Left lobe of liver (tissue), 2 donors: ENCODE measurements at places on chromosomes 6 and 20. TPM values are rescaled to one million over a fixed set of nuclear protein-coding genes. Genes with fewer than 3 reads are reported as not detected.

DNA sequence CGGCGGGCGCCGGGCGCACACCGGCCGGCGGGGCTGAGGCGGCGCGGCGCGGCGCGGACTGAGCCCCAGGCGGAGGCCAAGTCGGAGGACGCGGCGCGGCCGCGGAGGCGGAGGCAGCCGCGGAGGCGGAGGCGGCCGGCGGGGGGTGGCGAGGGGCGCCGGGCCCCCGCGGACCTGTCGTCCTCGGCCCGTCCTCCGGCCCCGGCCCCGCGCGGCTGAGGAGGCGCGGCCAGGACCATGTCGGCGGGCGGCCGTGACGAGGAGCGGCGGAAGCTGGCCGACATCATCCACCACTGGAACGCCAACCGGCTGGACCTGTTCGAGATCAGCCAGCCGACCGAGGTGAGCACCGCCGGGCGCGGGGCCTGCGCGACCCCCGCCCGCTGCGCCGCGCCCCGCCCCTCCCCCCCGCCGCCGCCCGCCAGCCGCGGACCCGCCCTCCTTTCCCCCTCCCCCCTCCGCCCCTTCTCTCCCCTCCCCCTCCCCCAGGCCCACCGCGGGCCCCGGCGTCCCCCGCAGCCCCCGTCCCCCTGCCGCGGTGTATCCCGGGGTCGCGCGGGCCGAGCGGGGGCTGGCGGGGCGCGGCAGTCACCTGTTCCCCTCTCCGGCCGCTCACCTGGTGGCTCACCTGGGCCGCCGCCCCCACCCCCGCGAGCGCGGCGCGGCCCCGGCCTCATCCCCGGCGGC is at the start of gene AFDN:
AFDN (plus strand) TSS at position 16 of the 687 bp plus-strand sequence; CDS start at position 238, 222 bp downstream.
- peak; percentile 56 for DNase-seq

Gene SLCO4A1
- 1.7 TPM for total RNA-seq

DNA sequence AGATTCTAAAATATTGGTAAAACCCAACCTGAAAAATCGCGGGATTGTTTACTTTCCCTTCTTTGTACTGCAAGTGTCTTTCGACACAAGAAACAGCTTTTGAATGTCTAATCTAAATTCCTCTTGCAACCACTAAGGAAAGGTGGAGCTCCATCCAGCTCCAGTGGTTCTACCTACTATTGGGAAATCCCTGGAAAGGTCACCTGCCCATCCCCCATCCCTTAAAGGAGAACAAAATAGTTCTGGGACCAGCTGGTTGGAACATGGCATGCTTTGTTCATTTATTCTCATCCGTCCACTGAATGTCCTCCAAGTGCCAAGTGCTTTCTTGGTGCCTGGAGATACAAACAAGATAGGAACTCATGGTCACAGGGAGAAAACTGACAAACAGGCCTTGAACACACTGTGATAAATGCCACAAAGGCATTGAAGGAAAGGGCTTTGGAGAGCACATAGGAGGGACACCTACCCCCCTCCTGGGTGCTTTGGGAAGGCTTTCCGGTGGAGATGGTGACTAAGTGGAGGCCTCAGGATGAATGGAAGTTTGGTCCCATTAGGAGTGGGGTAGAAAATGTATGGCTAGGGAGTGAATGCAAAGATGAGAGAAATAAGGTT is 2.3 kb upstream of the CITED2 start:
- DNase-seq: peak; percentile 79

Gene STXBP5
- total RNA-seq: 3.7 TPM

- DNase-seq: no peak
Observed at GRCh38 chr6:81683912-81684311, 68.6 kb downstream of the TENT5A start.

Gene LY6G5B
- 4.0 TPM for total RNA-seq

GRCh38 chr6:111657146-111657545 is 51.5 kb upstream of the TRAF3IP2 start:
- no peak for DNase-seq

Gene VWA7
- 2.3 TPM for total RNA-seq

DNA sequence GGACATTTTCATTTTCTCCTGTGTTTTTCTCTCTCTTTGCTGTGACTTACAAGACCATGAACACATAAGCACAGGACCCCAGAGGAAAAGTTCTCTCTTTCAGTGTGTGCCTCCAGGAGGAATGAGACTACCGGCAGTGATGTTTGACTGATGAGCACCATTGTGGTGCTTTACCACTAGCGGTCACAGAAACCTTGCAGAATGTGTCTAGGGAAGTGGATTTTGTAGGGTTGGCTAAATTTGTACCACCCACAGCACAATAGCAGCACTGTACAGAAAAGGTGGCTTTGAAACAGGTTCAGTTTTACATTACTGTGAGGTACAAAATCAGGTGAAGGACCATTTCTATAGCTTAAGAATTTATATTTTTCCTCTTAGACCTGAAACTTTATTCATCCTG is 301.9 kb upstream of the SUPT3H start:
- no peak for DNase-seq

DNA sequence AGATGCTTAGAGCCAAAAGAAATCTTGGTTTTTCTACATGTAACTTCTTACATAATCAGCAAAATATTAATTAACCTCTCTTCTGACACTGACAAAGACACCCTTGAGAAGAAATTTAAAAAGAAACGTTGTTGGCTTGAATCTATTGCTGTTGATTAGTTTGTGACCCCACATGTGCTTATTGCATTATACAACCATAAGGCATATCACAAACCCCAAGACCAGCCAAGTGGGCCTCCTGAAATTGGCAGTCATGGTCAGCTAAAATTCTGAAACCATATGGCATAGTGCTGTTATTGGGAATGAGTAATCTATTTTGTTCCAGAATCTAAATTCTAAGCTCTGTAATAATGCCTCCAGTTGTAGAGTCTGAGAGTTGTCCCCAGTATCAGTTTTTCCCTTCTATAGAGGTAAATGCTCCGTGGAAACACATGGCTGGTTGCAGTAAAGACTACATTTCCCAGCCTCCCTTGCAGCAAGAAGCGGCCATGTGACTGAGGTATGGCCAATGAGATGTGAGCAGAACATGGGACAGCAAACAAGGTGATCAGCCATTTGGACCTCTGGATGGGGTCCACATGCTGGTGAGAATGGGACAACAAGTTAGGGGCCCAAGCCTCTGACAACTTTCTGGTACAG is 42.3 kb upstream of the PTPN1 start:
- DNase-seq: peak; percentile 61

Gene PSORS1C1
- total RNA-seq: not detected

GRCh38 chr6:47348316-47348863 is 38.7 kb upstream of the TNFRSF21 start:
- DNase-seq: no peak

Gene PTCRA
- not detected for total RNA-seq

DNA sequence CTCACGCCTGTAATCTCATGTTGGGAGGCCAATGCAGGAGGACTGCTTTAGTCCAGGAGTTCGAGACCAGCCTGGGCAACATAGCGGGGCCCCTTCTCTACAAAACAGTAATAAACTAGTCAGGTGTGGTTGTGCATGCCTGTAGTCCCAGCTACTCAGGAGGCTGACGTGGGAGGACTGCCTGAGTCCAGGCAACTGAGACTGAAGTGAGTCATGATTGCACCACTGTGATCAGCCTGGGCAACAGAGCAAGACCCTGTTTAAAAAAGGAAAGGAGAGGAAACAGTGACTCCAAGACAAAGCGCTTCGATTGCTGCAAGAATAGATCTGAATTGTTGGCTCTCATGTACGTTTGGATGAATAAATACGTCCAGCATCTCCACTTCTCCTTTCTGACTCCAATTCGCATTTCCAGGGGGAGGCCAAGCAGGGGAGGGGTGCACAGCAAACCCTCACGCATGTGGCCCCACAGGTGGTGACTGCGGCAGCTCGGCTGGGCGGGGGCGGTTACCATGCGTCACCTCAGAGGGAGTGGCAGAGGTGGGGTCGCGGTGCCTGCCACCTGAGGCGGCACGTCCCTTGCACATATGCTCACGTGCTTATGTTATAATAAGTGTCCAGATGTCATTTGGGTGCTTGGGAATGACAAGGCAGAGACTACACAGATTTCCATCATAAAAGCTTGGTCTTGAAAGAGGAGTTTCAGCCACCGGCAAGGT is 95.1 kb upstream of the MPC1 start:
- DNase-seq: no peak

DNA sequence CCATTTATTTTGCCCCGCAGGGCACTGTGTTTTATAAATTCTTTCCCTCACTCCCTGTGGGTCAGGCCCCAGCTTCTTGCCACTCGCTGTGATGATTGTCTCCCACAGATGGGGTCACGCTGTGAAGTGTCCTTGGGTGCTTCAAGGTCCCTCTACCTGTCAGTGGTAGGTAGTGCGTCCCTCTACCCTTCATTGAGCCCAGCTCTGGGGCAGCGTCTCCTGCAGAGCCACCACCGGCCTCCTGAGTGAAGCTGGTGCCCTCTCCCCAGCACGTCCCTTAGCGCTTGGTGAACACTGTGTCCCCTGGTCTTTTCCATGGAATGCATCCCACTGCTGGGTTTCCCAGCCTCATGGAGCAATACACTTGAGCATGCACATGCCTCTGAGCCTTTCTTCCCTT is 108.2 kb downstream of the NRN1 start:
- no peak for DNase-seq

Gene MCUR1
- total RNA-seq: 18.1 TPM

GRCh38 chr20:37976887-37977286 is 56.4 kb downstream of the TTI1 start:
- DNase-seq: no peak

- no peak for DNase-seq
Observed at GRCh38 chr6:87393026-87393622, 14.6 kb upstream of the CFAP206 start.

Gene SLPI
- 147 TPM for total RNA-seq

- no peak for DNase-seq
Observed at GRCh38 chr6:95293257-95293656, 284.1 kb upstream of the MANEA start.

DNA sequence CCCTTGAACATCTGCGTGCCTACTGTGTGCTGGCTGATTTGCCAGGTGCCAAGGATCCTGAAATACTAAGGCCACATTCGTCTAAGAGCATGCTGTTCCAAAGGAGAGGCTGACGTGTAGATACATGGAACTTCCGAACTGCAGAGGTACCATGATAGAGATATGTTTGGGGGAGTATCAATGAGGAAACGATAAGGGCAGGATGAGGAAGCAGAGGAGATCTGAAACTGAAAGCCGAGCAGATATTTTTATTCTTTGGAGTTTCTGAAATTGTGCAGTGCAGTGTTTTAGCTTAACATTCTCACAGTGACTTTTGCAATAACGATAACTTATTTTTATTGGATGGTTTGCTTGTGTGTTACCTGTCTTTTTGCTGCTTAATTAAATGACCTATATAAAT is 24.3 kb downstream of the BMP6 start:
- DNase-seq: no peak

DNA sequence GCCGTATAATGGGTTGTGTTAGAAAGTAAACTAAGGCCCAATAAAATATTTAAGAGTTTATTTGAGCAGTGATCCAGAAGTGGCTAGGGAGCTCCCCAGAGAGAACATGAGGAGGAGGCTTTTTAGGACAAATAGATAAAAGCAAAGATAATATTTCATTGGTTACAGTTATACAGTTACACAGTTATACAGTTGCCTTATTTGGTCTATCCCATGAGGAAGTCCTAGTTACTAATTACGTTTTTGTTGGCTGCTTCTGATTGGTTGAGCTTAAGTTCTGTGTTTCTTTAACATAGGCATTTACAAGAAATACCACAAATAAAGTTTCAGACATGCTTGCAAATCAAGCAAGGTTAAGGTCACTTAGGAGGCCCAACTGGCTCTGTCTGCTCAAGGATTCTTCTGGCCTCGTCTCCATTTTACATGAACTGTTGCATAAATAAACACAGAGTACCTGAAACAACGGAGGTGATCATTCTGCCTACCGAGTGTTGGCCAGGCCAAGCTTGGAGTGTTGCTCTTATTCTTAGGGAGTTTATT is 7.0 kb downstream of the UBD start:
- no peak for DNase-seq

DNA sequence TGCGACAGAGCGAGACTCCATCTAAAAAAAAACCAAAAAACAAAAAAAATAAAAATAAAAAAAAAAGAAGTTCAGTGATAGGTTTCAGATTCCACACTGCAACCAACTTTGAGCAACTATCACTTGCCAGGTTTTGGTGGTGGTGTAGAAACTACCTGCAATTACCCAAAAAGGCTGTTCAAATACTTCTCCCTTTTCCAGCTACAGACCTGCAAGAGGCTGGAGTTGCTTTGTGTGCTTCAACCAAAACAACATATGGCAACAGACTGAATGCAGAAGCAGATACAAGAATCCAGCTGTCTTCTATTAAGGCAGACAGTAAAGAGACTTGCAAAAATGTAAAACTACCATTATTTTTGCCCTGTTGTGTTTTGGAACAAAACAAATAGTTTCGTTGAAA is 9.3 kb upstream of the BCAS1 start:
- DNase-seq: no peak

Gene MUCL3
- total RNA-seq: not detected

Gene GSTA1
- total RNA-seq: 811 TPM

Gene VSX1
- 0.18 TPM for total RNA-seq

Gene PARD6B
- 10.9 TPM for total RNA-seq

- DNase-seq: no peak
Observed at GRCh38 chr20:17648315-17648646, 33.8 kb downstream of the RRBP1 start.

DNA sequence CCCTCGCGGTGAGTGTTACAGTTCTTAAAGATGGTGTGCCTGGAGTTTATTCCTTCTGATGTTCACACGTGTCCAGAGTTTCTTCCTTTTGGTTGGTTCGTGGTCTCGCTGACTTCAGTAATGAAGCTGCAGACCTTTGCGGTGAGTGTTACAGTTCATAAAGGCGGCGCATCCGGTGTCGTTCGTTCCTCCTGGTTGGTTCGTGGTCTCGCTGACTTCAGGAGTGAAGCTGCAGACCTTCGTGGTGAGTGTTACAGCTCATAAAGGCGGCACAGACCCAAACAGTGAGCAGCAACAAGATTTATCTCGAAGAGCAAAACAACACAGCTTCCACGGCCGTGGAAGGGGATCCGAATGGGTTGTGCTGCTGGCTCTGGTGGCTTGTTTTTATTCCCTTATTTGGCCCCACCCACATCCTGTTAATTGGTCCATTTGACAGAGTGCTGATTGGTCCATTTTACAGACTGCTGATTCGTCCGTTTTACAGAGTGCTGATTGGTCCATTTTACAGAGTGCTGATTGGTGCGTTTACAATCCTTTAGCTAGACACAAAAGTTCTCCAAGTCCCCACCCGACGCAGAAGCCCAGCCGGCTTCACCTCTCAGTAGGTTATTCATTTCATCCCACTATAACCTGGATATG is 48.2 kb upstream of the ARG1 start:
- no peak for DNase-seq

GRCh38 chr6:132725471-132725870 is 11.6 kb upstream of the VNN1 start:
- no peak for DNase-seq

Gene RIMS4
- total RNA-seq: not detected

DNA sequence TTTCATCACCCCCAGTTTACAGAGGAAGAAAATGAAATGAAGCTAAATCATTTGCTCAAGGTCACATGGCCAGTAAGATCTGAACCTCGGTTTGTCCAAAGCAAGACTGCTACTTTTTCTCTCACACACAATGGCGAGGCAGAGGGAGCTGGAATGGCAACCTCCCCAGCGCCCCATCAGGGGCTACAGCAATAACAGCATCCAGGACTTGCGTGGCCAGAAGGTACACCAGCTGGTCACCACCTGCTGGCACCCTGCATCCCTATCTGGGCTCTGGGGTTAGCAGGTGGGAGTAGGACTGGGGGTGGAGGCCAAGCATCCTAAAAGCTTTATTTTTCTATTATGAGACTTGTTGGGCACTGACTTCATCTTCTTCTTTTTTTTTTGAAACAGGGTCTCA is 41.3 kb downstream of the TTI1 start:
- DNase-seq: no peak
